ENCODE measurements at places on chromosomes 16 and 17.

DNA sequence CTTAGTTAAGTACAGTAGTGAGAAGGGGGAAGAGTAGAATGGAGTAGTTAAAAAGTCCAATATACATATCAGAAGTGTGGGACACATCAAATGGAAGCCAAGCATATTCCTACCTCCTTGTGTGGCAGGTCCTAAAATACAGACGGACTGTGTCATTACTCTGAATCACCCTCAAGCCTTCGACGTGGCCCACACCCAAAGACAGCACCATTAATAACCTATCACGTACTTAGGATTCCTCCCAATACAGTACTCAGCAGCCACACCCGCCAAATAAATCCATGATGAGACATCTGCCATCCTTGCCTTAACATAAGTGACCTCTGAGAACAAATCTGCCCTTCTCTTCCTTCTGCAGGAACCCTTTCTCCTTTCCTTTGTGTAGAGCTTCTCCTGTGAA lies 38.9 kb downstream of the UBE2G1 start:
- no peak for DNase-seq

- DNase-seq, result no peak
Observed at GRCh38 chr16:4263504-4264436, 9.1 kb downstream of the TFAP4 start.

GRCh38 chr16:85395207-85395912 lies 217.8 kb upstream of the GSE1 start:
- no peak for DNase-seq

DNA sequence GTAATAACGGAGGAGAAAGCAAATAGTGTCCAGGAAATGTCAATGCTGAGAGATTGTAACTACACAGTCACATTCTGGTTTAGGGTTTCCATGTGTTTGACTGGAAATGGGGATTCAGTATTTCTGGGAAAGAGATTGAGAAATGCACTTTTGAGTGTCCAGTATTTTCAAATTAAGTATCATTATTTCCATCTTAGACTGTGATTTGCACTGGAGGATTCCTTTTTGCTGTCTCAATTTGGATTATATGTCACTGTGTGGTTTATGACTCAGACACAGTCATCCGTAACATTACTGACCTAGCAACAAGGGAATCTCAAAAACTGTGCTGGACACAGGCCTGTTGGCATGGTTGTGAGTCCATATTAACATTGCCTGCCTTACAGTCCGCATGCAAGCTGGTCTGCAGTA lies 681.4 kb downstream of the CDH11 start:
- DNase-seq, result no peak

GRCh38 chr17:40103071-40103661 lies 2.8 kb upstream of the NR1D1 start:
- no peak for DNase-seq

- DNase-seq, result no peak
Observed at GRCh38 chr17:82434216-82434565, 15.8 kb upstream of the OGFOD3 start.

GRCh38 chr16:5944971-5945370 lies 847.4 kb upstream of the EEF2KMT start:
- DNase-seq, result no peak

All from esophagus squamous epithelium (tissue), 5 donors.